ENCODE measurements at places on chromosomes 7 and 10. TPM values are rescaled to one million over a fixed set of nuclear protein-coding genes. Genes with fewer than 3 reads are reported as not detected.

LIPN gene
- not detected for total RNA-seq

CCL26 gene
- not detected for total RNA-seq

TECTB gene
- not detected for total RNA-seq

NUDCD3 gene
- total RNA-seq, result 73.7 TPM

SH2D4B gene
- total RNA-seq, result not detected

GRCh38 chr7:26292768-26293560, 1.3 kb downstream of the SNX10 start:
- no peak for DNase-seq

DNA sequence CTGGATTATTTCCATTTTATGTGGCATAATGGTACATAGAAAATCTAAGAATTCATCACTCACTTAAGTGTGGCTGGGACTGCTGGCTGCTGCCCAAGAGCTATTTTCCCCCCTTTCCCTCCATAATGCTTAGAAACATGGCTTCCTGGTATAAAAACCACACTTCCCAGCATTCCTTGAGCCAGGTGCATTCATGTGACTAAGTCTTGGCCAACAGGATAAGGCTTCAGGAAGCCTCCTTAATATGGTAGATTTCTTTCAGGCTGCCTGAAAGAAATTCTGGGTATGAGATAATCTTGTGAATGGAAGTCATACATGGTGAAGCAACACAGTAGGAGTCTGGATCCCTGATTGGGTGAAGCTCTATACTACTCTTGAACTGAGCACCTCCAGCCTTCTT, 178.0 kb downstream of the JAZF1 start:
- peak; percentile 44 for DNase-seq

DNA sequence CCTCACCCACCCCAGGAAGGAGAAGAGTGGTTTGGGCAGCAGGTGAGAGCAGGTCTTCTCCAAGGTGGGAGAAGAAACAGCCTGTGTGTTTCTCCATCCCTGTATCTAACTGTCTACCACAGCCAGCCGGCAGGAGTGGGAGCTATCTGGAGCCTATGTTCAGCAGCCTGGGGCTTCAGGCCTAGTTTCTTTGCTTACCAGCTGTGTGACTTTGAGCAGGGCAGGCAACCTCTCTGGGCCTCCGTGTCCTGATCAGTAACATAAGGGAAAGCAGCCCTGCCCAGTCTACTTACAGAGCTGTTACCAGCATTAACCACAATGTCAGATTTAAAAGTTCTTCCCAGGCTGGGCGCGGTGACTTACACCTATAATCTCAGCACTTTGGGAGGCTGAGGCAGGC, 450.7 kb upstream of the ZMIZ1 start:
- DNase-seq, result no peak

GRCh38 chr7:52482076-52482475, 553.4 kb upstream of the POM121L12 start:
- DNase-seq, result no peak

GRCh38 chr10:97714401-97715258, 1.1 kb downstream of the MARVELD1 start:
- peak; percentile 64 for DNase-seq

DNA sequence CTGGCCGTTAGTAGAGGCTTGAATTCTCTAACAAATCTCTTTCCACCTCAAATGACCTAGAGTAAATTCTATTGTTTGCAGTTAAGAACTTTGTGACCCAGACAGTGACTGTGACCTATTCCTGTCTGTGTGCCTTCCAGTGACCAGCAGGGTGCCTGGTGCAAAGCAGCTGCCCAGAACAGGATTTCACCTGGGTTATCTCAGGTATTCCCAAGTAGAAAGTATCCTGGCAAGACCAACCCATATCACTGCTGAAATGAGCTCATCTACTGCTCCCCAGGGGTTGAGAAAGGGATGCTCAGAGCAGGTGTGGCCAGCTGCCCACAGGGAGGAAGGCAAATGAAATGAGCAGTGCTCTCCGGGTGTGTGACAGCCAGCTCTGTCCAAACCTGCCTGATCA, 2.1 kb upstream of the MSMB start:
- no peak for DNase-seq

DNA sequence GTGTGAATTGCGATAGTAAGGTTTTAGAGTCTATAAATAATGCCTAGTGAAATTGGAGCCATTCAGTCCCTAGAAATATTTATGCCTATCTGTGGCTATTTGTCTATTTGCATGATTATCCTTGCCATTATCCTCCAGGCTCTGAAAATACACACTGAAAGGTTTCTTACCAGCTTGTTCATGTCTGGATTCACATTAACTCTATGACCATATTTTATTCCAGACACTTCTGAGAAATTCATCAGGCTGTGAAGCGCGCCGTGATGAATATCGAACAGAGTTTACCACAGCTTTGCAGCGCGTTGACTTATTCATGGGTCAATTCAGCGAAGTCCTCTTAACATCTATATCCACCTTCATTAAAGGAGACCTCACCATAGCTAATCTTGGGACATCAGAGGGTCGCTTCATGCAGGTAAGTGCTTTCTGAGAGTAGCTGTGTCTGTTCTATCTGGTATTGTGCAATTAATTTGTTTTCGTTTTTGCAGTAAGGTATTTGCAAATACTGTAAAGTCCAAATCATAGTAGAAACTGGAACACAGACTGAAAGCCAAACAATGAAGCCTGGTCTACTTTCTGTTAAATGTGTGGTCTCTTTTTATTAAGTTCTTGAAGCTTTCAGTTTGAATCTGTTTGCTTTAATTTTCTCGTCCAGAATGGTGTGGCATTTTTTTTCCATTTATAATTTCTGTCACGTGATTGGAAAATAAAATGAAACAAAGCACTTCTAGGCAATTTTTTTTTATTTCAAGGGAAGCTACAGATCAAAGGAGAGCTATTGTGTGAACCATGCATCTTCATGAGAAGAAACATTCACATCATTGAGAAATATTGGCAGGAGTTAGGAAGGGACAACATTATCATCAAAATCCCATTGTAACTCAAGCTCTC, 59.7 kb downstream of the MET start:
- DNase-seq, result no peak

DNA sequence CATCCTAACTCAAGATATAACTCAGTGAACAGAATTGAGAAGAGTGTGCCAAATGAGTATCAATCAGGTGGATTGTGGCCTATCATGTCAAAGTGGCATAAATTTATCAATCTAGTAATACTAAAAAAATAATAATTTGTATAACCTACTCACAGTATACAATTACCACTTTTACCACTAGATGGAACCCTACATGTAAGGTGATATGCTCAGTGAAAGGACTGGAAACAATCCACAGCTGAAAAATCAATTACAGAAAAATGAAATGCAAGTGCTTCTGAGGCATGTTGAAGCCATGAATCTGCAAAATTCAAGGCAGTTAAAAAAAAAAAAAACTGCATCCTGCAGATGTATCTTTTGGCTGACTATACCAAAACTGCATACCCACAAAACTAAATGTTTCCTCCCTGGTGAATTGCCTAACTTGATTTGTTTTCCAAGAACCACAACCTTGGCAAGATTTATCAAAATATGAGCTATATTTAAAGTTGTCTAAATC, 13.9 kb downstream of the ARHGAP19 start:
- peak; percentile 60 for DNase-seq

GRCh38 chr10:15486404-15486803, 115.3 kb upstream of the FAM171A1 start:
- DNase-seq, result no peak

- DNase-seq, result no peak
These were observed 54.9 kb upstream of the ABCB5 start for GRCh38 chr7:20560325-20561180.

DNA sequence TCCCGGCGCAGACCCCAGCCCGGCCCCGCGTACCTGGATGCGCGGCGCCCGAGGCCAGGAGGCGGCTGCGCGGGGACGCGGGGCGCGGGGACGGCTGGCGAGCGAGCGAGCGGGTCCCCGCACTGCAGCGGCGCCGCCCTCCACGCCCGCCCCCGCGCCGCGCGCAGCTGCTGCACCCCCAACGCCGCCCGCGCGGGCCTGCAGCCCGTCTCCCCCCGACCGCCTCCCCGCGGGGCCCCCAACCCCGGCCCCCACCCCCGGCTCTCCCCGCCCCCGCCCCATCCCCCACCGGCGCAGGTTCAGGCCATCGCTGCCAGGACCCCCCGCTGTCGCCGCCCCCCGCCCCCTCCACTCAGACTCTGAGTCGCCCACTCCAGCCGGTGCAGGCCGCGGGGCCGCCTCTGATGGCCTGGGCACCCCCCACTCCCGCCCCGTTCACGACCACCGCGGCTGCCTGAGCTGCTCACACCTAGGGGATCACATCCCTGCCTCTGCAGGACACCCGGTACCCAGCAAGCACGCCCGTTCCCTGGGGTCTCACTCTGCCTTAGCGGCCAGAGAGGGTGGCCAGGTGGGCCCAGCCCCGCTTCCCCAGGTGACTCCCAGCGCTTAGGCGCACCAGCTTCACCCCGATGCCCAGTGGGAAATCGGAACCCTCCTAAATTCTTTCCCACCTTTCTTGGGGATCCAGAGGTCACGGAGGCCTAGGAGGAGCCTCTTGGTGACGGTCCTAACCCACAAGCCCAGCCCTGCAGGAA, 13.9 kb upstream of the DNAAF5 start:
- DNase-seq, result no peak

GRCh38 chr7:134873253-134873652, 93.8 kb downstream of the CALD1 start:
- DNase-seq, result no peak

GRCh38 chr10:131231965-131232541, 79.5 kb downstream of the TCERG1L start:
- DNase-seq, result no peak

- no peak for DNase-seq
These were observed 22.4 kb downstream of the GNG11 start for GRCh38 chr7:93943816-93944540.

DNA sequence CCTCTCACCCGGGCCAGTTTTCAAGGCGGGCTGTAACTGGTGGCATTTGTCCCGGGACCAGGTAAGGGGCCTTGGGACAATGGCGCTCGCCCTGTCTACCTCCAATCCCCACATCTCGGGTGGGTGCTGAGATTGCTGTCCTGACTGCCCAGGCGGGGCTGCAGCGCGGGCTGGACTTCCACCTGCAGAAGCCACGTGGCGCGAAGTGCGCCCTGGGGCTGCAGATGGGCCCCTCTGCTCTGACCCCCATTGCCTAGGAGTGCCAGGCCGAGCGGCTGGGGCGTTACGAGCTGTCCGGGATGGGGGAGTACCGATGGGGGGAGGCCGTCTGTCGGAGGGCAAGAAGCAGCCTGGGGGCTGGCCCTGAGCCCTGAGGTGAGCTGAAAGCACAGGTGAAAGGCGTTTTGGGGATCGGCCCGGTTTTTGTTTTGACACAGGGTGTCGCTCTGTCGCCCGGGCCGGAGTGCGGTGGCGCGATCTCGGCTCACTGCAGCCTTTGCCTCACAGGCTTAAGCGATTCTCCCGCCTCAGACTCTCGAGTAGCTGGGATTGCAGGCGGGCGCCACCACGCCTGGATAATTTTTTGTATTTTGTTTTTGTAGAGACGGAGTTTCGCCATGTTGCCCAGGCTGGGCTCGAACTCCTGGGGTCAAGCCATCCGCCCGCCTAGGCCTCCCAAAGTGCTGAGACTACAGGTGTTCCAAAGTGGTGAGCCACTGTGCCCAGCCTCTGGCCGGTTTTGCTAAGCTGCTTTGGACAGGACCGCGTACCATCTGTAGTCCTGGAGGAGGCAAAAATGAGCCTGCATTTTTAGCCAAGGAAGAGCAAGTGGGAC, at the start of gene SFXN2:
SFXN2 (plus strand) TSS at position 16 of the 835 bp plus-strand sequence. CDS start 12,001 bp downstream, outside the sequence.
- DNase-seq, result peak; percentile 20

All from HT1080 (cell line).